ENCODE measurements at places on chromosomes 7 and 10.

DNA sequence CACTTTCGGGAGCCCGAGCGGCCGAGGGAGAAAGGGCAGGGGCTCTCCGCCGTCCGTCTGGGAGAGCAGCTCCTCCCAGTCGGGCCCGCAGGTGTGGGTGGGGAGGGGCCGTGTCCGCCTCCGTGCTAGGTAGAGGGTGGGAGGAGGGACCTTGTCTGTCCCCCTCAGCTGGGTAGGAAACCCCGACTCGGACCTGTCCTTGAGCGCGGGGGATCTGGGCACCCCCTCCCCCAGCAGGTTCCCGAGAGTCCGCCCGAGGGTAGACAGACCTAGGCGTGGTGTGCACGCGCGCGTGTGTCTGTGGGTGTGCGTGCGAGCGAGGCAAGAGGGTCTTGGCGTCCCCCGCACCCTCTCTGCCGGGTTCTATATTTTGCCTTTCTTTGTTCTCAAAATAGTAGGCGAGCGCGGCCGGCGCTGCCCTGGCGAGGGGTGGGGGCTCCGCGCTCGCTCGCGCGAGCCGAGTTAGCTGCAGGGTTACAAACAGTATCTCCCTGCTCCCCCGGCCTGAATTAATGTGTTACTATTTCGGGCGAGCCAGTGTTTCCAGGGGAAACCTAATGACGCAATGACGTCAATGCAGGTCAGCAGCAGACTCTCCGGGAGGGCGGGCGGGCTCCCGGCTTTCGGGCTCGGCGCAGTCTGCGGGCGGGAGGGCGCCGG, 73.9 kb upstream of the LEP start:
- DNase-seq: no peak

GRCh38 chr7:2786607-2787116, 57.4 kb downstream of the GNA12 start:
- no peak for DNase-seq

DNA sequence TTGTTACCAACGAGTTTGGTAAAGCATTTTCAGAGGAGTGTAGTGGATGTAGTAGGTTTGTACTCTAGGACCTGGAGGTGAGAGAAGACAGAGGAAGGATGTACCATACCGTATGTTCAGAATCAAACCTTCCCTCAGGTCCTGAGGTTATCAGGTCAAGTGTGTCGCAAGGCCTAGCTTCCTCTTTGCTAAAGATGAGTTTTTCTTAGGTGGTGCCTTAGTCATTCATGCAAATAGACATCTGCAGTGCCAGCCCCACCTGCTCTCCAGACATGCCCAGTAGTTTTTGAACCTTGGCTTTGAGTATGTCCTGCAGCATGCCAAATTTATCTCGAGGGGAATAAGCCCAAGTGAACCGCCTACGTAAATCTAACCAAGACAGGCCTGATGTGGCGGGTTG, 71.3 kb downstream of the HDAC9 start:
- DNase-seq: no peak

- DNase-seq: no peak
These were observed 147.2 kb upstream of the KLF14 start for GRCh38 chr7:130881091-130881798.

DNA sequence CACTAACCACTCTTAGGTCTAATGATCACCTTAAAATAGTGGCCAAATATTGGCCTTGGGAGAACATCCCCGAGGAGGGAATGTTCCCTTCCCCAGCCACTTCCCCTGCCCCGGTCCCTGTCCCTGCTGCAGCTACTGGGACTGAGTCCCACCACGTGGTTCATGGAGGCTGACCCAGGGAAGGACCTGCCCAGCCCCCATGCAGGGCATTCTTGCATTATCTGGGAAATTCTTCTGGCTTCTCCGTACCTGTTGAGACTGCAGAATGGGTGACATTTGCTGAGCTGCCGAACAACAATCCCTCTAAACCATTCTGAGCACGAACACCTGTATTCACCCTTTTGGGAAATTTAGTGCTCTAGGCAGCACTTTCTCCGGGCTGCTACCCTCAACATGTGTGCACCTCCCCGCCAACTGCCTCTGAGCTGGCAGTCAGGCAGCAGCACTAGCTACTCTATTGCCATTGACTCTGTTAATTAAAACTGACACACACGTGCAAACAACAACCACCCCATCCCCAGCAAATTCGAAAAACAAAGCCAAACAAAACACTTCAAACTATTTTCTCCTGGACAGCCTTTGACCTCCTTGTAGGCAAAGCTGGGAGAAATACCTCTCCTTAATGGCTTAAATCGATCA, 567.4 kb upstream of the MKI67 start:
- DNase-seq: no peak
